Mucosa of descending colon (tissue), 3 donors: ENCODE measurements at places on chromosomes 6 and 20. TPM values are rescaled to one million over a fixed set of nuclear protein-coding genes. Genes with fewer than 3 reads are reported as not detected.

Gene CD93
- 20.1 TPM for total RNA-seq

Gene LTA
- not detected for total RNA-seq

GRCh38 chr20:24695529-24696225 is 226.2 kb downstream of the SYNDIG1 start:
- DNase-seq = no peak

- no peak for DNase-seq
Observed at GRCh38 chr6:27679308-27679963, 206.5 kb upstream of the ZNF184 start.

DNA sequence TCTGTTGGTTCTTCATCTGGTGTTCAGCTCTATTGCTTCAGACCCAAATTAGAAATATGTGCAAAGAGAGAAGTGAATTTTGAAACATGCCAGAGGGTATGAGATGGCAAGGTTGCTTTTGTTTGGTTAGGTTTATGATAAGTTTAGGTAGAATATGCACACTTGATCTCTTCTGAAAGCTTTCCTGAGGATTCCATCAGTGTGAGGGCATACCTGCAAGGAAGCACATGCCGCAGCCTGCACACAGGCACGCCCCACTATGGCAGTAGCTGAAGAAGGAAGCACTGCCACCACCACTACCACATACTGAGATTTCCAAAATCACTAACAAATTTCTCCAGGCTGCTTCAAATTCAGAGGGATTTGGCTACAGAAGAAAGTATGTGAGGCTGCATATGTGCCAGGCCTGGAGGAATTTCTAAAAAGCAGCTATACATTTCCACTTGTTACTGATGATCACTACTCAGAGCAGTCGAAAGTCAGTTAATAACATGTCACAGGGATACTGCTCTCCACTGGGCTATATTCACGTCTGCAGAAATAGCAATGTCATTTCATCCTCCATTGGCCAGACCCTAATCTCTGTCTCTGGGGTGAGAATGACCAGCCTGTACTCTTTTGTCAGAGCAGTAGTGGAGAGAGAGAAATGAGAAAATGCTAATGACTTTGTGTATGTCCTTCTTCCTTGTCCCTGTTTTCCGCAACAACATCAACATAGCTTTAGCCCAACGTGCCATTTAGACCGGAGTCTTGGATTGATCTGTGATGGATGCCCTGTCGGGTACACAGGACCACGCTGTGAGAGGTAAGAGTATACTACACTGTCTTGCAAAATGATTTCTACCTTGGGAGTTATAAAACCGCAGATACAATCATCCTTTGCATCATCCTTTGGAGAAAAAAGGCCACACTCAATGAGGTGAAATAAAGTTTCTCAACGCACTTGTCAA is 396.7 kb downstream of the LAMA2 start:
- DNase-seq = no peak
